ENCODE measurements at places on chromosomes 4 and X.

DNA sequence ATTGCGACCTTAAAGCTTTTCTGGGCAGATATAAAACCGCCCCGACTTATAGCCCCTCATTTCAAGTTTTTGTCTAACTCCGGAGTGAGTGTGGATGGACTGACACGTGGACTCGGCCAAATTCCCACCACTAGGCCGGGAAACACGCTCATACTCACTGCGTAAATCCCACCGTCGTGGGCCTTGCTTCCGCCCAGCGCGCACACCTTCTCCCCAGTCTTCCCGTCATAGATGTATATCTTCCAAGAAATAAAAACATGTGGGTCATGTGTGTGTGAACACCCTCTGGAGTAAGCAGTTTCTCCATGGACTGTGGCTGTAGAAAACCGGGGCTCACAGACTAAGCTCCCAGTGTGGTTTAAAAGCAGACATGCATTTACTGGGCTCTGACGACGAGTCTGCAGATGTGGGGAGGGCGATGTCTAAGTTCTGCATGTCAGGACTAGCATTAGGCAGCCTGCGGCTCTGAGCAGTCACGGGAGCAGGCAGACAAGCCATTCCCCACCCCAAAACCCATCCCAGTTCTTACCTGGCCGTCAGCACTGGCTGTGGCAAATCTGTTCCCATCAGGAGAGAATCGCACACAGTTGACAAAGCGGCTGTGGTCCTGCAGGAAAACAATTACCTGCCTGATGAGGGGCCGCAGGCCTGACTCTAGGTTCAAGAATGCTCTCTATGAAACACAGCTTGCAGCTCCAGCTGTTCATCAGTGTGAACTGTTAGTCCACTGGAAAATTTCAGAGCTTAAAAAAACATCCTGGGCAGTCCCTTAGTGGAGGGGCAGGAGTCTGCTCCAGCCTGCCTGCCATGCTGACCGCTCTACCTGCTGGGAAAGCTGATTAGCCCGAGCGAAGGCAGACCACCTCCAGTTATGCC lies 28.2 kb downstream of the WDR1 start:
- DNase-seq = no peak

GRCh38 chr4:10872833-10873517 lies 188.4 kb upstream of the CLNK start:
- DNase-seq = no peak

DNA sequence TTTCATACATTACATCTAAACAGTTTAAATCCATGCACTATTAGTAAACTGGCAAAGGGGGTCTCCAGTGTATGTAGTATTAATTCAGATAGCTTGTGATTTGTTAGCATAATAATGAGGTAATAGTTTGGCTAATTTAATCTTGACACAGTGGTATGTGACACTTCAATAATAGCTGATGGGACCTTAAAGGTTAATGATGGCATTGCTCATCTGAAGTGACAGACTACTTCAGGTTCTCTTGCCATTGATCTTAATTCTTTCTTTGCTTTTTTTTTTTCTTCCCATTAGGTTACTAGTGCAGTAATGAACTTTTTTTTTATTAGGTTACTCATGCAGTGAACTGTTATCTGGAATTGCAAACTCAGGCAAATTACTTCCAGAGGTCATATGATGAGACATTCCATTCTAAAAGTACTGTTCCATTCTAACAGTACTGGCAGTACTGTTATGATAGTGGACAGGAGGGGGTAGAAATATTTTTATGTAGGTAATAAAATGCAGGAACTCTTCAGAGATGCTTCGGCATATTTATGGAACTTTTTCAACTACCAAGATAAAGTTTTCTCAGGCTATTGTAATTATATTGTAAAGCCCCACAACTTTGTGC lies 911.3 kb upstream of the LCORL start:
- DNase-seq = no peak

DNA sequence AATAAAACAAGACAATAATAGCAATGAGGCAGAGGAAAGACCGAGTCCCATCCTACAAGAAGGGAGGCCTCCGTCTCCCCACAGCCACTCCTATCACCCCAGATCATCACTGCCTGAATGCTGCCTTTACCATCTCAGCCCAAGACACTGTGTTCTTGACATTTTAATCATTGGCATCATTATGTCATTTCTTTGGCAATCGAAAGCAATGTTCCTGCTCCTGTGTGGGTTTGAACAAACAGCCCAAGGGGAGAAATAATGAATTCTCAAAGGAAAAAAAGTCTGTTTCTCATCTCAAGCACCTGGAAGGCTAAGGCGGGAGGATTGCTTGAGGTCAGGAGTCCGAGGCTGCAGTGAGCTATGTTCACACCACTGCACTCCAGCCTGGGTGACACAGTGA lies 73.0 kb upstream of the ACSL1 start:
- no peak for DNase-seq

GRCh38 chrX:72498782-72499181 lies 73.9 kb downstream of the HDAC8 start:
- no peak for DNase-seq

DNA sequence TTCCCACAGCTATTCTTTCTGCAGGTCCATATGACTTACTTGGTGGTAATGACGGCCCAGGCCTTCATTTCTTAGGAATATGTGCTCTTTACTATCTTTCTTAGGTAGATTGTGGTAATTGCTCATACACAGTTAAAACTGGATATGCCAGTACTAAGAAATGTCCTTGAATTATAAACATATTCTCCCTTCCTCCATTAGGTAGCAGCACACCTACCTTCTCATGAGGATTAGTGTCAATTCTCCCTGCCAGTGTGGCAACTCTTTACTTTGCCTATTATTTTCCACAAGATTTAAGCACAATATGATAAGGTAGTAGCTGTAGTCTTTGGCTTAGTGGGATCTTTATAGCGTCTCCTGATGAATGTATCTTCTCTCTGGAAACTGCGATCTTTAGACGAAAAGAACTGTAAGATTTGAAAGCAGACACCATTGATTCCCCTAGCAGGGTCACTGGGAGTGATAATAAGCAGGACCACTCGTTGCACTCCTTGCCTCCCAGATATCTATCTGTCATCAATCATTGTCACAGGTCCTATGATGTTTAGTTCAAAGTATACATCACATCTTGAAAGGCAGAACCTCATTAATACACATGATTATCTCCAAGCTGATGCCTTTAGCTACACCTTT lies 1240.7 kb downstream of the C4orf33 start:
- DNase-seq = no peak

- no peak for DNase-seq
Measured at GRCh38 chr4:6175426-6175825, 24.9 kb downstream of the JAKMIP1 start.

- DNase-seq = no peak
Measured at GRCh38 chr4:20883677-20884076, 183.4 kb downstream of the PACRGL start.

- peak; percentile 32 for DNase-seq
Measured at GRCh38 chrX:74514384-74514783, 93.1 kb downstream of the SLC16A2 start.

GRCh38 chrX:143472347-143472938 lies 44.8 kb downstream of the SPANXN3 start:
- no peak for DNase-seq

Data from NCI-H226 (cell line).